A673 (cell line): ENCODE measurements at places on chromosomes 13 and 19. TPM values are rescaled to one million over a fixed set of nuclear protein-coding genes. Genes with fewer than 3 reads are reported as not detected.

GRCh38 chr19:39164289-39164688 lies 32.5 kb upstream of the NCCRP1 start:
- DNase-seq = no peak

GRCh38 chr13:112806739-112807652 lies 117.2 kb downstream of the ATP11A start:
- no peak for DNase-seq

DNA sequence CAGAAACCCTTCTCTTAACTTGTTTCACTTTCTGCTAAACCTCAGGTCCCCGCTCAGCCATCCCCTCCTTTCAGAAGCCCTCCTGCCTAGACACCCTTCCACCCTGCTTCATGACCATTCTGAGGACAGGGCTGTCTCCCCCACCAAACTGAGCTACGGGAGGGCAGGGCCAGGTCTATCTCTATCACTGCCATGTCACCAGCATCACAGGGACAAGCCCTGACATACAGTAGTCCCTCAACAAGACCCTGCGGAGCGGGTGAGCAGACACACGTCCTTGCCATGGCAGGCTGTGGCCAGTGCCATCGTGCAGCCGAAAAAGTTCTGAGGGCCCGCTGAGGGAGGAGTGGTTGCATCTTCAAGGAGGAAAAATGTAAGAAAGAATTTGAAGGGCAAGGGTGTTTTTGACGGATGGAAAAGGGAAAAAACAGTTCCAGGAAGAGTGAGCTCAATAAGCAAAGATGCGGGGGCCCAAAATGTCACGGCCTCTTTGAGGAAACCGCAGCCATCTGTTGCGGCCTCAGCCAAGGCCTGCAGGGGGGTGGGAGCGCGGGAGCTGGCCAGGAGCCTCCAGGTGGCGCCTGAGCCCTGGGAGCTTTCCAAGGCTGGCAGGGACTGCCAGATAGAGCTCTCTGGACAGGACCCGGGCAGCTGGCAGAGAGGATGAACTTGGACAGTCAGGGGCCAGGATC lies 8.1 kb downstream of the PTGIR start:
- DNase-seq = no peak

Gene PEX11G
- total RNA-seq = 1.1 and 1.9 TPM in 2 replicates

GRCh38 chr13:39998166-39998565 lies 342.7 kb downstream of the COG6 start:
- no peak for DNase-seq

- DNase-seq = no peak
Observed at GRCh38 chr19:754530-754929, 3.6 kb downstream of the MISP start.
